ENCODE measurements at places on chromosomes 13 and 19.
A peak's percentile ranks its signal among the peaks of the same experiment; 100 is the strongest.

- no peak for DNase-seq
These were observed 83.0 kb downstream of the FLT1 start for GRCh38 chr13:28411831-28412353.

DNA sequence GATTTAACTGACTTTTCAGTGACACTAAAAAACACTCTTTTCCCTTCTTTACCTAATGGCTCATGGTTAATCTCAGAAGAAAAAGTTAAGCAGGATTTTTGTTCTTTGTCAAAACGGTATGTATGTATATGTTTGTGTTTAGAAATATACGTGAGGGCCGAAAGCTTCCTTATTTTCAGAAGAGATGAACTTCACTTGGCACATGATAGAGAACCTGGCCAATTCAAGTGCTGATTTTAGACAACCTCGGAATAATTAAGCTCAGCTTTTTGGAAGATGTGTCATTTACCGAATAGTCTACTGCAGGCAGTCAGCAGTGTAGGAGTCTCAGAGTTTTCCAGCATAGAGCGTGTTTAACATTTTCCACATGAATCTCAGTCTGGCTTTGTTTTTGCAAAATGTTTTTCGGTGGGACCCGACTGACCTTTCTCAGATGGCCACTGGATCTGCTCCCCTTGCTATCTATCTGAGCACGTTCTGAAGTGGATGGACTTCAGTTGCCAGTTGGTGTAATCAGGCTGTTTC, 4.6 kb downstream of the RNASEH2B start:
- no peak for DNase-seq

GRCh38 chr13:38824342-38824741, 137.5 kb downstream of the FREM2 start:
- DNase-seq, result no peak

DNA sequence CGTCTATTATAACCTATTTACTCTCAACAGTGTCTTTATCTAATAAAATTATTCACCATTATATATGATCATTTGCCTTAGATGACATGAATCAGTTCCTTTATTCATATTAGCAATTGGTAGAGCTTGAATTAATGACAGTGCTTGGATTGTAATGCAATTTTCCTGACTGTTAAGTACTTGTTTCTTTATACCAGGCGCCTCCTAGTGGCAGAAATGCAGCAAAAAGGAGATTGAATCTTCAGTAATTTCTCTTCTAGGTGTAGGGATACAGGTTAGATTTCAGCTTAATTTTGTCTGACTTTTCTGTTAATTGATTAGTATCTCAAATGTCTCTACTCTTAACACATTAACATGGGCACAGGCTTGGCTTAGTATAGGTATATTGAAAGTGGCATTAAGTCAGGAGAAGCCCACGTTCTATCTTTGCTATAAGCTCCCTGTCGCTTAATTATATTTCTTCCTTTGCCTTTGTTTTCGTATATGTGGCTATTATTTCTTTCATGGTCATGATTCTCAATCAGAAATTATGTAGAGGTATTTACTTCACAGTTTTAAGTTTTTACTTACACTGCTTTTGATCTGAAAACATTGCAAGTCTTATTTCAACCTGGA, 9.1 kb upstream of the LHFPL6 start:
- peak; percentile 94 for DNase-seq

DNA sequence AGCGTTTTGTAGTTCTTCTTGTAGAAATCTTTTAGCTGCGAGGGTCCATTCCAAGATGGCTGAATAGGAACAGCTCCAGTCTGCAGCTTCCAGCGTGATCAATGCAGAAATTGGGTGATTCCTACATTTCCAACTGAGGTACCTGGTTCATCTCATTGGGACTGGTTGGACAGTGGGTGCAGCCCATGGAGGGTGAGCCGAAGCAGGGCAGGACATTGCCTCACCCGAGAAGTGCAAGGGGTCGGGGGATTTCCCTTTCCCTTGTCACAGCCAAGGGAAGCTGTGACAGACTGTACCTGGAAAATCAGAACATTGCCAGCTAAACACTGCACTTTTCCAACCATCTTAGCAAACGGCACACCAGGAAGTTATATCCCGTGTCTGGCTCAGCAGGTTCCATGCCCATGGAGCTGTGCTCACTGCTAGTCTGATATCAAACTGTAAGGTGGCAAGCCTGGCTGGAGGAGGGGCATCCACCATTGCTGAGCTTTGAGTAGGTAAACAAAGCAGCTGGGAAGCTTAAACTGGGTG, 176.0 kb upstream of the SPRY2 start:
- DNase-seq, result no peak

DNA sequence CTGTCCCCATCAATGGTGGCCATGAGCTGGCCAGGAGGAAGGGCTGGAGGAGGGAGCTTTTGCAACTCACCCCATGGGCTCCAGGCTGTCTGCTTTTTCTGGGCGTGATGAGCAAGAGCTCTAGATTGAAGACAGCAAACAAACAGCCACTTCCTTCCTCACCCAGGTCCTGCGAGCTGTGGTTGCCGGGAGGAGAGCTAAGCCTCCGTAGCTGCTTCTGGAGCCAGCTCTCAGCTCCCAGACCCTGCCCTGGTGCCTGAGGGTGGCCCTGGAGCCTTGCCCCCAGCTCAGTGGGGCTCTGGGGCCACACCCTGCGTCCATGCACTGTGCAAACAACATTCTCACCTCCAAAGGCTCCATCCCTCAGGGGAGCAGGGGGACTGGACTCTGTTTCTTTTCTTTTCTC, 6.2 kb downstream of the MYO1F start:
- peak; percentile 20 for DNase-seq

DNA sequence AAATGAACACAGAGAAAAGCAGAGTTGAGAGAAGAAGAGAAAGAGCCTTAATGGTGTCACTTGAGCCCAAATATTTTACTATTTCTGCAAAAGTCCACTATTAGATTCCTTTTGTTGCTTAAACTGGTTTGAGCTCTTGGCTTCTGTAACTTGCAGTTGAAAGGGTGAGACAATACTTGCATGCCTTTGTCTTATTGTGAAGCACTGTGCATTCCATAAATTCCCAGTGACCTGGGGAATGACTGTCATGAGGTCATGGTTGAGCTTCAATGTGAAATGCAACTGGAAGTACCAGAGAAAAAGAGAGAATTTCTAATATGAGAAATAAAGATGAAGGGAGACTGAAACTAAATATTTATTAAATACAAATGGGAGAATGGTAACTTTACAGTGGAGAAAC, 310.9 kb downstream of the TDRD3 start:
- no peak for DNase-seq

DNA sequence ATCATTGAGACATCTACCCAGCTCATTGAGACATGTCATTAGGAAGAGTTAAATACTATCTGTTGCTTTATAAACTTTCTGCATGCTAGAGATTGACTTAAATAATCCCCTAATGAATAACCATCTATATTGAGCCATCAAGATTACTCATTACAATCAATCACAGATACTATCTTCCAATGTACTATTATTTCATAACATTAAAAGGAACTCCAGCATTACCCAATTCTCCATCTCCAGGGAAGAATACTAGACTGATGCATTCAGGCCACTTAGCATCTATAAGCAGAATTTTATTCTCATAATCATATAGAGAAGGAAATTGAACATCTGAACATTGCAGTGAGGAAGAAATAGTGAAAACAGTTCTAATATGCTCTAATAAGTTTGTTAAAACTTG, 8.0 kb downstream of the EPSTI1 start:
- no peak for DNase-seq

DNA sequence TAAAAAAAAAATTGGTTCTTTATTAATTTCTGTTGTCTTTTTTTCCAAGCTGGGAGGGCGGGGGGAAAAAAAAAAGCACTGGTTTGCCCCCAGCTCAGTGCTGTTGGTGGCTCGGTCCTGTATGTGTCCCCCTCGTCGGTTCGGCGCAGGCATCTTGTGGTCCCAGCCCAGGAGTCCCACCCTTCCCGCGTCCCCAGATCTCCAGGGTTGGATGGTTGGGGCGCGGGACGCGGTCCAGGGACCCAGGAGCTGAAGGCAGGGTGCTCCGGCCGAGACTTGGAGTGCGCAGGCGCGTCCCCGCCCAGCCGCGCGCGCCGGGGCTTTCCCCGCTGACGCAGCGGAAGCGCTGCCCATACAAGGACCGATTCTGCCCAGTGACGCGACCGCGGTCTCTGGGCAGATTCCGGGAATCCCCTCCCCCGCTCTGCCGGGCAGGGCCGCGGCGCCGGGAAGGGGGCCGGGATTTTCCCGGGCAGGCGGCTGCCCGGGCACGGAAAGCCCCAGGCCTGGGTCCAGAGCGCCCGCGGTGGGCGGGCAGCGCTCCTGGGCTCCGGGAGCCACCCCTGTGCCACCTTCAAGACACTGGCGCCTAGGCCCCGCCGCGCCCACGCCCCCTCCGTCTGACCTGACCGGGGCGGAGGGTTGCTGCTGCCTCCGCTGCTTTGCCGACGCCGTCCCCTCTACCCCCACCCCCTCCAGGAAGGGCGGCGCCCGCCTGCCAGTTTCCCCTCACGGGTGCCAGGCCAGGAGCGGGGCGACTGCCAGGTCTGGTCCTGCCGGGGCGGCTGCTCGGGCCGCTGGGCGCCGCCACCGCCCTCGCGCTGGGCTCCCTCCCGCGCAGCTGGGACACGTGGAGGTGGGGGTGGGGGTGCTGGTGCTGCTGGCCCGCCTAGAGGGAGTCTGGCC, 2.3 kb downstream of the JUNB start:
- DNase-seq, result peak; percentile 93

- DNase-seq, result no peak
These were observed 40.6 kb downstream of the TPT1 start for GRCh38 chr13:45300190-45300985.

- DNase-seq, result peak; percentile 79
These were observed at the start of gene F10 for GRCh38 chr13:113122550-113123225. Gene F10 (plus strand): TSS chr13:113122799. CDS start chr13:113122856, 57 bp downstream.

GRCh38 chr19:17806945-17807344, 12.0 kb downstream of the B3GNT3 start:
- no peak for DNase-seq

DNA sequence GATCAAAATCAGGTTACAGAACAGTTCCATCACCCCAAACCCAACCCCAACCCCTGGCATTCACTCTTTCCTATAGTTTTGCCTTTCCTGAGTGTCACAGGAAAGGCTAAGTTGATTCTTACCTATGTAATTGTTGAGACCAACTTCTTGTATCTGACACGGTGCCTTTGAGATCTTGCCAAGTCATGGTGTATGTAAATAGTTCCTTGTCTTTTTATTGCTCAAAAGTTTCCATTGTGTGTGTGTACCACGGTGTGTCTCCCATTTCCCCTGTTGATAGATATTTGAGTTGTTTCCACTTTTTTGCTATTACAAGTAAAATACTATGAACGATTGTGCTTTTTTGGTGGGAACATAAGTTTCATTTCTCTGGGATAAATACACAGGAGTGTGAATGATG, 3.3 kb upstream of the IGFL2 start:
- DNase-seq, result no peak

DNA sequence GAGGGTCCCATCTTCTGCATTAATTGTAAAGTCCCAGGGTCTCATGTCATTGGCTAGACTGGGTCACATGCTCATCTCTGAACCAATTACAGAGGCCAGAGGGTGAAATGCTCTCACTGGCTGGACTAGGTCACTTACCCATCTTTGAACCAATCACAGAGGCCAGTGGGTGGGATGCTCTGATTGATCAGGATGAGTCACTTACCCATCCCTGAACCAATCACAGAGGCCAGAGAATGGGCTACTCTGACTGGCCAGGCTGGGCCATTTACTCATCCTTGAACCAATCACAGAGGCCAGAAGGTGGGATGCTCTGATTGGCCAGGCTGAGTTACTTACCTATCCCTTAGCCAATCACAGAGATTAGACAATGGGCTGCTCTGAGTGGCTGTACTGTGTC, 5.3 kb downstream of the MISP start:
- peak; percentile 89 for DNase-seq

DNA sequence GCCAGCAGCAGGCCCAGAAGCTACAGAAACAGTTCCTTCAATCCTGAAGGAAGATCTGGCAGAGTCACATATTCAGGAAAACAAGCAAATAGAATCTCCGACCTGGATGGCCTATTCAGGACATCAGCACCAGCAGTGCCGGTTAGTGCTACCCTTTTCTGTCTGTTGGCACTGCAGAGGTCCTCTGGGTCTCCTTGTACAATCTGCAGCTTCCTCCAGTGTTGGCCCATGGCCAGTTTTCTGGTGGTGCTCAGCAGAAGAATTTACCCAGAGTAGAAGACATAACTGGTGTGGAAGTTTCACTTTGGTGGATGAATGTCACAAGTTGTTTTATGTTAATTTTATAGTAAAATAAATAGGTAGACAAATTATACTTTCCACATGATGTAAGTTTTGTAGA, 498.1 kb downstream of the COG6 start:
- no peak for DNase-seq

DNA sequence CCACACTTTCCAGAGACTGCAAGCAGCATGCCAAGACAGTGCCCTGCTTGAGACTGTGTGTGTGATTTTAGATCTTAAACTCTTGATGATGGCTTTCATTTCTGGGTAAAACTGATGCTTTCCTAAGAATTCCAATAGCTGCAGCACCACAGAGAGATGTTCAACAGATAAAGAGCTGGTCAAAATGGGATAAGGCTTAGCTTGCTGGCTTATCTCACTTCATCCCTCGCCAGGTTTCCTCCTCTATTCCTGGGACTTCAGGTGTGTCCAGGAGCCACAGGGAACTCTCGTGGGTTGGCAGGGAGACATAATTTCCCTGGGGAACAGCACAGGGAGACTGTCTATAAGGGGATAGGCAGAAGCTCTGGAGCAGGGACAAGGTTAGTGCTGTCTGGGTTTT, 137.3 kb downstream of the KCTD15 start:
- no peak for DNase-seq

- no peak for DNase-seq
These were observed 5.4 kb downstream of the GPR180 start for GRCh38 chr13:94607056-94607455.

DNA sequence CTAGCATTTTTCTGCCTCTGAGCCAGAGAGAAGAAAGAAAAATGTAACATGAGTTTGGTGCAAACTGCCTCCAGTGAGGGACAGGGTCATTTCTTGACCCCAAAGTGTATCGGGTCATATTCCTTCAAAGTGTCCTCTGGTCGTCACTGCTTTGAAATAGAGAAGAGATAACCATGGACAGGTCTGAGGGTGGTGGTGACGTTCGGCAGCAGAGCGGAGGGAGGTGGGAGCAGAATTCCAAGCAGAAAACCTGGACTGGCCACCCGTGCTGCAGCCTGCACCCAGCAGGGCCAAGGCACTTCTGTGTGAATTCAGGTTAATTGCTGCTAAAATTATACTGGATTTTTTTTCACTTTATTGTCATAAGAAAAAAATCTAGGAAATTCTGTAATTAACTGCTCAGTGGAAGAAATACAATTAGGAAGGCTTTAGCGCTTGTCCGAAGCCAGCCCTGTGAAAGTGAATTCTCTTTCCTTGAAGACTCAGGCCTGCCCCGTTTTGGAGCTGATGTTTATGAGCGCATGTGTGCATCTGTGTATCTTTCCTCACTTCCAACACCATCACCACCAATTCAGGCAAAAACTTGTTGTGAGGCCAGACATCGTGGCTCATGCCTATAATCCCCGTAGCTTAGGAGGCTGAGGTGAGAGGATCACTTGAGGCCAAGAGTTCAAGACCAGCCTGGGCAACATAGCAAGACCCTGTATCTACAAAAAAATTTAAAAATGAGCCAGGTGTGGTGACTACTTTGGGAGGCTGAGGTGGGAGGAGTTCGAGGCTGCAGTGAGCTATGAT, 37.9 kb upstream of the UBAC2 start:
- no peak for DNase-seq

- no peak for DNase-seq
These were observed 74.6 kb upstream of the MEDAG start for GRCh38 chr13:30831515-30831914.

All from testis (tissue), 5 donors.